ENCODE measurements at places on chromosomes 7 and 10.

GRCh38 chr10:92222603-92223262 is 68.1 kb downstream of the CPEB3 start:
- DNase-seq: no peak

DNA sequence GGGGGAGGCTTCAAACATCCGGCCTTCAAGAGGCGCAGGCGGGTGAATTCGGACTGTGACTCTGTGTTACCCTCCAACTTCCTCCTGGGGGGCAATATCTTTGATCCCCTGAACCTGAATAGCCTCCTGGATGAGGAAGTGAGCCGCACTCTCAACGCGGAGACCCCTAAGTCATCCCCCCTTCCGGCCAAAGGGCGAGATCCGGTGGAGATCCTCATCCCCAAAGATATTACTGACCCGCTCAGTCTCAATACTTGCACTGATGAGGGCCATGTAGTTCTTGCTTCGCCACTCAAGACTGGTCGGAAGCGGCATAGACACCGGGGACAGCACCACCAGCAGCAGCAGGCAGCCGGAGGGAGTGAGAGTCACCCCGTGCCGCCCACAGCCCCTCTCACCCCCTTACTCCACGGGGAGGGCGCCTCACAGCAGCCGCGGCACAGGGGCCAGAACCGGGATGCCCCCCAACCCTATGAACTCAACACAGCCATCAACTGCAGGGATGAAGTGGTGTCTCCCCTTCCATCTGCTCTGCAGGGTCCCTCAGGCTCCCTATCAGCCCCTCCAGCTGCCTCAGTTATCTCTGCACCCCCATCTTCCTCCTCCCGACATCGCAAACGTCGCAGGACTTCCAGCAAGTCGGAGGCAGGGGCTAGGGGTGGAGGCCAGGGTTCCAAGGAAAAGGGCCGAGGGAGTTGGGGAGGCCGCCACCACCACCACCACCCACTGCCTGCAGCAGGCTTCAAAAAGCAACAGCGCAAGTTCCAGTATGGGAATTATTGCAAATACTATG is 1.1 kb downstream of the MEPCE start:
- DNase-seq: no peak

- peak; percentile 45 for DNase-seq
Measured at GRCh38 chr10:18214691-18215563, 74.7 kb downstream of the CACNB2 start.

DNA sequence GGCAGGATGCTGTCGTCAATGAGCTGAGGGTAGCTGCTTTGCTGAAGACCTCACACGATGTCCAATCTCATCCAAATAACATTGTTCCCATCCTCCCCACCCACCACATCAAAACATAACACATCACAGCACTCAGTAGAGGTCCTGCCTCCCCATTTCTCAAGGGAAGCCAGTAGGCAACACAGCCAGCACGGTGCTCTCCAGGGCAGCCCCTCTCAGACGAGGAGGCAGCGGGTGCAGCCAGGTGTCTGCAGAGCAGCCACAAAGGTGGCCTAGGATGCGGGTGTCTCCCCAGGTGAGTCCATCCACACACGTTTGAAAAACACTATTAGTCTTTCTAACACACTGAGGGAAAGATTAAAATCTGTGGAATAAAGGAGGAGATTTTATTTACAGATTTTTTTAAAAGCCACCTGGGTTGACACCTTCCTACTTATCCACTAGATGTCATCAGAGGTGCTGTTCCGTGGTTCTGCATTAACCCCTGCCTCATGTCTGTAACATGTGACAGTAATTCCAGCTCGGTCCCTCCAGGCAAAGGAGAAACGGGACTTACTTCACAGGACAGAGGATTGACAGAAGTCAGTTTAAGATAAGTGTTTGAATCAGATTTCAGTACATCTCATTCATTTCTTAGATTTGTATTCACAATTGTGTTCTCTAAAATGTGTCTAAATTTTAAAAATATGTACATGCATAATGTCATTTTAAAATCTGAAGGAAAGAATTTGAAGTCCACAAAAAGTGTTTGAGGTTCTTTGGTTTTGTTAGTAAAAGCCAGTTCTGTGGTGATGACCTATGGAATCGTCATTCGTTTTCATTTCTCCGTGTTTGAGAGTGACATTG is 68.0 kb downstream of the LANCL2 start:
- no peak for DNase-seq

DNA sequence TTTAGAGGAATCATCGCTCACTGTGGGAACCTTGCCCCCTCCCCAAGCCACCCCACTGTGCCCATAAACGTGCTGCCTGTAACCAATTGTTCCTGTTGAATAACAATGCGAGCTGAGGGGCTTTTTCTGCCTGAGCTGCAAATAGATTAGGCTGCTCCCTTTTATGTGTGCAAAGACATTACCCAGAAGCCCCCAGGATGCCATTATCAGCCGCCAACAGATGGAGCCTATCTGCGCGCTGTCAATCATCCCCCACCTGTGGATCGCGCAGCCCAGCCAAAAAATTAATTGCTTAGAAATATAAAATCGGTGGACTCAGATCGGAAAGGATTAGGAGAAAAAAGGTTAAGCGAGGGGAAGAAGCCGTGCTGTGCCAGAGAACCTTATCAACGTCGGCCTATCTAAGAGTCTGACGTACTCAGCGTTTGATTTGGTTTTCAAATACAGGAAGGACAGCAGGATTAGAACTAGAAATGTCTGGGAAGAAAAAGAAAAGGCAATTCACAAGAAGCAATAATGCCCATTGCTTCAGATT is 167.3 kb upstream of the MYO3A start:
- DNase-seq: no peak

DNA sequence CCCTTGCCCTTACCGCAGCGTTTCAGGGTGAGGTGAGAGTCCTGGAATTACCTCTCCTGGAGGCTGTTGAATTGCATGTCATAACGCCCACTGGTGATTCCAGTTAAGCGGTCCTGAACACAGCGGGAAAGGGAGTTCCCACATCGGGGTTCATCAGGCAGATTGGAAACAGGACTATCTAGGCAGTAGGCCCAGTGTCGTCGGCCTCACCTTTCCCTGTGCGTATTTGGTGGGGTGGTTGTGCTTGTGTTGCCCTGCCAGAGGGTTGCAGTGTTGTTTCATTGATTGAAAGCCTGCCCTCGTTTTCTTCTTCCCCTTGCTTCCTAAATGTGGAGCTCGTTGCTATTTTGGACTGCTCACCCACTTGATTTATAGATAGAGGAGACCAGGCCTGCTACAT is 10.6 kb upstream of the SUN1 start:
- DNase-seq: no peak

GRCh38 chr7:129606803-129607202 is 4.7 kb upstream of the NRF1 start:
- DNase-seq: no peak

DNA sequence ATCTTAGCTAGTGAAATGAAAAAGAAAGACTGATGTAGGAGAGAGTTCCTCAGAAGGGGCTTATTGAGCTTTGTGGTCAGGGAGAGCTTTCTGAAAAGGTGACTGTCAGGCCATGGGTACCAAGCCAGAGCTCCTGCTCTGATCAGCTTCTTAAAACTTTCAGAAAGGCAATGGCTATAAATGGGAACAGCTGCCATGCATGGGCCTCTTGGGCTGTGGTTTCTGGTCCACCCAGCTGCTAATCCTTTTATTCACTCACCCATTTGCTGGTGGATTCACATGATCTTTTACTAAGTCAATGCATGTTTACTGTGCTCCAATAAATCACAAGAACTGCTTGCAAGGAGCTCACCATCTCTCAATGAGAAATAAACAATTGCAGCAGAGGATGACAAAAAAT is 60.1 kb upstream of the ZPBP start:
- DNase-seq: no peak

DNA sequence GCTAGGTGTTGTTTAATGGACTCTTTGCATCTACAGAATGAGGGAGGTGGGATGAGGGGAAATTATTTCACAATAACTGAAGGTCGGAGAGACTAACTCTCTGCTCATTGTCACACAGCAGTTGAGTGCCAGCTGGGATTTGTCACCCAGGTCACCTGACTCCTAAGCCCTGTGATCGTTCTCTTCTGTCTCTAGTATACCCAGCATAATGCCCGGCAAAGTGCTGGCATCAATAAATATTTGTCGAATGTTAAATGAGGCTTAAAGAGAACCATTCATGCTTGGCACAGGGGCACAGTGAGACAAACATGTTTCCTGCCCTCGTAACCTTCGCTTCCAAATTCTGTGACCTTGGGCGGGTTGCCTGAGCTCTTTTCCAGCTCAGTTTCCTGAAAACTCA is 70.8 kb downstream of the TCF7L2 start:
- DNase-seq: no peak

DNA sequence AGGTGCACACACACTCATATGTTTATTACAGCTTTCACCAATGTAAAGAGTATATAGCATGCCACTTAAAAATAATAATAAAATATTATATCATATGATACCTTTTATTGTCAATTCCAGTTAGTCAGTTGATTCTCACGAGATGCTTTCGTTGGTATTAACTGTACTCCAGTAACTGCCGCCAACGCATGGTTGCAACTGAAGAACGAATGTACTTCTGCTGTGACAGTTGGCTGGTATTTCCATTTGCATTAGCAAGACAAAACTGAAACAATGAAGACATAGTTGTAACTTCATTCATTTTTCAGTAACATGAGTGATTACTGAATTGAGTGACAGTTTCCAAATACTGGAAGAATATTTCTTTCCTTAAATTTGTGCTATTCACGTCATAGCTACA is 70.5 kb upstream of the PRKCQ start:
- no peak for DNase-seq

DNA sequence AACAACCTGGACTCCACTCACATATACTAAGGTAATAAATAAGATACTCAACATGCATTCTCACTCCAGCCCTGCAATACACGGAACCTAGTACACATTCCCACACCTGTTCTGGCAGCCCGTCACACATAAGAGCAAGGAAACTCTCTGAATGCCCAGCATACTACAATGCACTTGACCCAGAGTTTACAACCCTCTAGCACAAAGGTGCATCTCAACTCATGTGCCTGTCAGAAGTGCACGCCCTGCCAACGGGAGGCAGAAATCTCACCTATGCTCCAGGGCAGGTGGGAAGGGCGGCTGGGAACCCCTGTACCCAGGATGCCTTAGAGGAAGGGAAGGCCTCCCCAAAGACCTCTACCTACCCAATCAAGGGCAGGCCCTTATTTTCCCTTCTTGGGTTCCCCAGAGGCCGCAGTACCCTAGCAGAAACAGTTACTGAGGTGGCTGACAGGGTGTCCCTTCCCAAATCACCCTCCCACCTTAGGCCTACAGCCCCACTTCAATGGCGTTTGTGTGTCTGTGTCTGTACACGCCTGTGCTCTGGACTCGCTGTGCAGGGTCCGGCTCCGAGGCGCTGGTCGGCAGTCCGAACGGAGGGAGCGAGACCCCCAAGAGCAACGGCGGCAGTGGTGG is 2.0 kb downstream of the EVX1 start:
- DNase-seq: no peak

DNA sequence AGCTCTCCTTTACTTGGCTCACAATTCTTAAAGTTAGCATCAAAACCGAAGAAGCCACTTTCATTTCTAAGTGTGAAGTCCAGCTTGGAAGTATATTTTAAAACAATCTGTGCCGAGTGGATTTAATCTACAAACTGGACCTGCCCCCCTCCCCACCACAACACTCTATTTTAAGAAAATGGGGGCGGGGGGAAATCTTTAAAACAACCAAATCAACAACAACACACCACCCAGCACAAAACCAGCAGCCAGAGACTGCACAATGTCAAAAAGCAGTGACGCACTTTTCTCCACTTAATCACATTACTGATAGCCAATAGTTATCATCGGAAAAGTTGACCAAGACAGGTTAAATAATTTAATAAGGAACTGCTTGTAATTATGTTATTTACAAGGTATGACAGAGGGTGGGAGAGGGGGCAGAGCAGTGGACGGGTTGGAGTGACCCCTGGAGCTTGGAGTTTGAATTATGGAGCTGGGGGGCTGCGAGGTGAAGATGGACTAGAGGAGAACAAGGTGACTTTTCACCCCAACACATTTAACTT is 2.8 kb downstream of the EBF3 start:
- no peak for DNase-seq

DNA sequence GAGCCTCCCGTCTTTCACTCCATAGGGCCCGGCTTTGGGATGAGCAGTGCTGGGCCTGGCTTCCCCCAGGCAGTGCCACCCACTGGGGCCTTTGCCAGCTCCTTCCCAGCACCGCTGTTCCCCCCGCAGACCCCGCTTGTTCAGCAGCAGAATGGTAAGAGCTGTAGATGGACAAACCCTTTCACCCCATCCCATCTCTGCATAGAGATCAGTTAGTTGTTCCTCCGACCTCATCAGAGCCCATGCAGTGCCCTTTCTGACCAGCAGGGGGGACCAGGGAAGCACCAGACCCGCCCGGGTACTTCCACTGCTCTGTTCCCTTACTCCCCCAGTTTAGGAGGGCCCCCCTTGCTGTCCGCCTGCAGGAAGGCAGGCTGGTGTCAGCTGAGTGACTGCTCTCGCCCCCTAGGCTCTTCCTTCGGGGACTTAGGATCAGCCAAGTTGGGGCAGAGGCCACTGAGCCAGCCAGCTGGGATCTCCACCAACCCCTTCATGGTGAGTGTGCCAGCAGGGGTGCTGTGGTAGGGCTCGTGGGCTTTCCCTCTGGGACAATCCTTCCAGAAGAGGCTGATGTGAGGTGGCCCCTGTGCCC is 9.8 kb downstream of the SAP25 start:
- no peak for DNase-seq

GRCh38 chr7:96563409-96563808 is 146.2 kb downstream of the SEM1 start:
- DNase-seq: no peak

GRCh38 chr7:106071356-106071998 is 40.6 kb downstream of the SYPL1 start:
- no peak for DNase-seq

DNA sequence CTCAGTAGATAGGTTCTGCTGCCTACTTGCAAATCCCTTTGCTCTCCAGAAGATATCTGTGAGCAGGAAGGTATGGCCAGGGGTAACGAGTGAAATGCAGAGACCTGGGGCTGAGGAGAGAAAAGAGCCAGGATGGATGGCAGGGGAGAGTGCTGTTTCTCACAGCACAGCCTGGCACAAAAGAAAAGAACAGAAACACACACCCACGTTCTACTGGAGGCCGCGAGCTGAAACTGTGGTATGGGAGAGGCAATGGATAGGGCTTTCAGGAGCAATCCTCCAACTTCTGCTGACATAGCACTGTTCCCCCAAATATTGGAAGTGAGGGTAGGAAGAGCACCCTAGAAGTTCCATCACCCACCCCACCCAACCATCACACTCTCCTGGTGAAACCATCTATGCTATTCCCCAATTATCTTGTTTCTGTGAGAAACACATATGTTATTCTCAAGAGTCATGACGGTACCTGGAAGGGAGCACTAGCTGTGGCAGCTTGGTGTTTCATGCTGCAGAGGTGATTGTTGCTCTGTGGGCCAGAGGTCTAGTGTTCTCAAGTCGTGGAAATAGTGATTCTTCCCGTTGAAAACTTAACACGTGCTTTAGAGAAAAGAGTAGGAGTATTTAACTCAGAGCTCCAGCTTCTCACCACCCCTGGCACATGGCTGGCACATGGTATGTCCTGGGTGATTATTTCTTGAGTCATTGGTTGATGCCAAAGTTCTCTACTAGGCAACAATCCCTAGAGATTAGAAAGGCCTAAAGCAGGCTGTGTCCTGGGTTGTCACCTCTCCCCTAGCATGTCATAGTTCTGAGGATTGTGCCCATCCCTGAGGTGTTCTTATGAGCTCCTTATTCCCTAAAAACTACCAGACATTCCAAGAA is 198.3 kb downstream of the PLXNA4 start:
- DNase-seq: peak; percentile 34

Data from hypothalamus (tissue), 51 donors.